ENCODE measurements at places on chromosomes 7 and 10. TPM values are rescaled to one million over a fixed set of nuclear protein-coding genes. Genes with fewer than 3 reads are reported as not detected.

DNA sequence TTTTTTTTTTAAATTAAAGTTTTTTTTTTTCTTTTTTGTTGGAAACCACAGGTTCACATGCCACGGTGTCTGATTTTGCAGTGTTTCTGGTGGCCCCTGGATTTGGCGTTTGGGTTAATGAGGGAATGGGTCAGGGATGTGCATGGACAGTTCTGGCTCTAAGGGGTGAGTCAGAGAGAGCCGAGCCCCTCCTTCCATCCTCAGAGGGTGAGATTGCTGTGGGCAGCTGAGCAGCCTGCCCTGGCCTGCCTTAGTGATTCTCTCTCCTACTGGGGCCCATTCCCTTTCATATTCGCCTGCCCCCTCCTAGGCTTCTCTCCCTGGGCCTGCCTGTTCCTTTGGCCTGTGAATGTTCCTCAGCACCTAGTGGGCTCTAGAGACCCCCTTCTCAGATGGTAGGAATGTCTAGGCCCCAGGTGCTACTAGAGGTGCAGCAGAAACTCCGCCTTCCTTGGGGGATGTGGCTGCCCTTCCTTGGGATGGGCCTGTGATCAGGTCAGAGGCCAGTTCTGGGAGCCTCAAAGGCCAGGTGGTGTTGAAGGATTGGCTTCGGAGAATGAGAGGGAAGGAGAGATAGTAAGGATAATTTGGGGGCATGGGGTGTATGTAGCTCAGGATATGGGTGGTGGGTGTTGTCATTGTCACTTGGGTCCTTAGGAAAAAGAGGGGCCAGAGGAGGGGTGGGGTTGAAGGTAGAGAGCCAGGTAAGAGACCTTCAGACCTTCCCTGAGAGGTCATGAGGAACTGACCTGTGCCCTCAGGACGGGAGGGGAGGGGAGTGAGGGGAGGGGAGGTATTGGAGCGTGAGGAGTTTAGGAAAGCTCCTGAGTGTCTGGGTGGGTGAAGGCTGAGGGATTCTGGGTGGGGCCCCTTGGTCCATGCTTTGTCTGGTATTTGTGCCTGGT is 19.8 kb downstream of the TSPAN14 start:
- DNase-seq: no peak

DNA sequence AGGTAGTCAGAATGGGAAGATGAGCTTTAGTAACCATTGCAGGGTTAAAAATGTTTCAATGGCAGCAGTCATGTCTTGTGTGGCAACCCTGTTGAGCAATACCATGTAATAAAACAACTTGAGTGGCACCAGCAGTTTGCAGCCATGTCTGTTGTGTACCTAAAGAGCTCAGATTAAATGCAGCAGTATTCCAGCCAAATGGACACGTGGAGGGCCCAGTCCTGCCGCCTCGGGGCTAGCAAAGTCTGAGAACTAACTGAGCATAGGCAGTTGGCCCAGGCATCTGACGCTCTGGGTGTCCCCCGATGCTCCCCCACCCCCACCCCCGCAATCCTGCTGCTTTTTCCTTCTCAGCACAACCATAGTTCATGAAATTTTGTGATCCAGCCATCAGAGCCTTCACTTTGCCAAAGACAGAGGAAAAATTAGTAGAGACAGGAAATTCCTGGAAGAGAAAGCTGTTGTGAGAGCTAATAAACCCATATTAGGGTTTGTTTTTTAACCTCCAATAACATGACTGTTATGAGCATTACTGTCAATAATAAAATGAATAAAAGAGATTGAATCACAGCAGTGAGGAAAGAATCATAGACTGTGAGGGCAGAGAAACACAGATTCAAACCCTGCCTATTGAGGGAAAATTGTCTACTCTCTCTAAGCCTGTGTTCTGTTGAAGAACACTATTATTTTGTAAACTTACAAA is 220.6 kb upstream of the RHOBTB1 start:
- DNase-seq: no peak

- no peak for DNase-seq
These were observed 29.2 kb downstream of the PRR15 start for GRCh38 chr7:29592866-29593265.

Gene NXPH1
- total RNA-seq: not detected

Gene CYP3A4
- not detected for total RNA-seq

Gene KIAA1217
- 67.6 TPM for total RNA-seq

Data from esophagus squamous epithelium (tissue), 5 donors.